HEK293T (cell line): ENCODE measurements at places on chromosomes 4 and X.

DNA sequence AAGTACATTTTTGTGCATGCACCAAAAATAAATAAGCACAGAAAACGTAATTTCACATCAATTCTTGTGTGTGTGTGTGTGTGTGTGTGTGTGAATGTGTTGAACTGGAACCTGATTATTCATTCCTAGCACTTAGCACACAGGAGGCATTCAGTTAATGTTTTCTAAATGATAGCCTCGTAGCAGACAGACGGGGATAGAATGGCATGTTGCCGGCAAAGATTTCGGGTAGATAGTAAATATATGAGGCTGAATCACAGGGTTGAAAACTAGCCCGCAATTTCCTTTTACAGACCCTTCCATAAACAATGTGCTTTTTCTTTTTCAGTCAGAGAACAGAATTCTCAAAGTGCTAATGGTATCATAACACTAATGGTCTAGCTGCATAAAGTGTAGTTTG is 13.5 kb downstream of the MAOB start:
- DNase-seq: no peak

DNA sequence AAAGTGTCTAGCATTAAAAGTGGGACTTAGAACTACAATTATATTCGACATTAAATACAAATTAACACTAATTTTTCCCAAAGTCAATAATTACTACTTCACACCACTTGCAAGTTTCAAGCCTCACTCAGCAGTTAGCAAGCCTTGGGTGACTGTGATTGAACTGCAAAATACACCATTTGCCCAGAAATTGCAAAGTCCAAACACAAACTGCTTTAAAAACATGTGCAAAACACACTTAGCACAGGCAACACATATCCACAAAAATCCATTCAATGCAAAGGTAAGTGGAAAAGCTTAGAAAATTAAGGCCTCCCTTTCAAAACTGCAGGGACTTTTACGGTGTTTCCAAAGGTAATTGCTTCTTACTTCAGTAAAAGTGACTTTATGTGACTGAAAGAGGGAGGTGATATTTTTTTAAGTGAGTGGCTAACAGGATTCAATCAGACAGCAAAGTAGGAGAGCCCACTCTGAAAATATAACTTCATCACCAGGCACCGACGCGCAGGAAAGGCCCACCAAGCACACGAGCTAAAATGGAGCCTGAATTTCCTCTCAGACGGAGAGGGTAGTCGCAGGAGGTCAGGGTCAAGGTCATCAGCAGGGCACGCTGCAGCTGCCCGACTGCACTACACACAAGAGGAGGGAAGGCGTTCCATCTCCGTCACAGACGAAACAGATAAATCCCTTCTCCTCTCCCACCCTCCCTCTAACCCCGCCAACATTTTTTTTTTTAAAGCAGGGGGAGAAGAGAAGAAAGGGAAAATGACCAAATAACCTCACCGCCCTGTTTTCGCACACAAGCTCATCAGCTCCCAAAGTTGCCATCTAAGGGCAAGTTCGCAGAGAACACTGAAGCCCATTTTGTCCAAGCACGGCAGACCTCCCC is 3.1 kb downstream of the ZNF827 start:
- peak; percentile 12 for DNase-seq

- no peak for DNase-seq
Observed at GRCh38 chr4:10753336-10753735, 68.8 kb upstream of the CLNK start.

- no peak for DNase-seq
Observed at GRCh38 chrX:936979-937769, 275.3 kb downstream of the CRLF2 start.

GRCh38 chr4:151770154-151770553 is 9.3 kb upstream of the GATB start:
- DNase-seq: no peak

GRCh38 chrX:19017271-19017670 is 33.4 kb upstream of the PHKA2 start:
- peak; percentile 51 for DNase-seq

GRCh38 chrX:123477673-123478072 is 255.2 kb downstream of the THOC2 start:
- no peak for DNase-seq
